ENCODE measurements at places on chromosomes 12 and 14. TPM values are rescaled to one million over a fixed set of nuclear protein-coding genes. Genes with fewer than 3 reads are reported as not detected.
A peak's percentile ranks its signal among the peaks of the same experiment; 100 is the strongest.

ASB2 gene
- 120 TPM for total RNA-seq

CCDC184 gene
- 0.76 TPM for total RNA-seq

CMKLR1 gene
- 7.2 TPM for total RNA-seq

SLC17A8 gene
- not detected for total RNA-seq

DNA sequence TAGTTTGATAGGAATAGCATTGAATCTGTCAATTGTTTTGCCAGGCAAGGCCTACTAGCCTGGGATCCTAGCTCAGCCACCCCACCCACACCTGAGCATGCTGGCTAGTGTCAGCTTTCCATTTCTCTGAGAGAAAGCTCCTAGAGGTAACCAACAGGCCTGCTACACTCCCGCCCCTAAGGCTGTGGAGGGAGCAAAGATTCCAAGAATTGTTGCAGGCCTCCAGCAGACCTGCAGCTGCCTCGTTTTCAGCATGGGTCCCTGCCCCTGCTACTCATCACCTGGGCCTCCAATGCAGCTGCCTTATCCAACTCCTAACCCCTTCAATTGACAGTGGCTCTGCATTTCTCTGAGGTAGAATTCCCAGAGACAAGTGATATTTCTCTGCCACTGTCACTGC is 852.4 kb upstream of the MDGA2 start:
- DNase-seq, result no peak

DNA sequence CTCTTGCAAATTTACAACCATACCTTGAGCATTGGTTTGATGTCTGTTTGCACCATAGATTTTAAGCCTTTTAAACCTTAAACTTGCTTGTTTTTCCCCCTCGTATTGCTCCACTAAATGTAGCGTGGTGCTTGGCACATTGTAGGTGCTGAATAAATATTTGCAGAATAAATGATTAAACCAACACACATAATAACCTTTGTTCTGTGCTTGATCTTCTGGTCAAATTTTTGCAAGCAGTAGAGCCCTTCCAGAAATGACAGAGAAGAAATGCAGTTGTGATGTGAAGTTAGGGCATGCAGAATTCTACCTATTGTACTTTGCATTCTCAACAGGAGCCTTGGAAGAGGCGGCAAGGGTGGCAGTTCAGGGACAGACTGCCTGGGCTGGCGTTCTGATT is 394.4 kb upstream of the TBX3 start:
- DNase-seq, result no peak

DNA sequence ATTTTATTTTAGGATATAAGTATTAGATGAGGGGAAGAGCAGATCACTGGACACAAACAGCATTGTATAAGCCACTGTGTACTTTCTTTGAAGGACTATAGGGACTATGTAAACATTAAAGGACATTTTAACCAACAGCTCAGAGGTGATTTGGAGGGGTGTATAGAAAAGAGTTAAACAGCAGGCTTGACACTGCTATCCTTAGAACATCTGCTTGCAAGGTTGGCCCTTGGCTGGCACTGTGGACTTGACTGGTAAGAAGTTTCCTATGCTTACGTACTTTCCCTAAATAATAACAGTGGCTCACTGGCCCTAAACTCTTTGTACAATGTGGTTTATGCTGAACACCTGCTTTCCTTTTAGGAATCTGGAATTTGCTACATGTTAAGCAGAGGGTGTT is 28.7 kb downstream of the ZFYVE26 start:
- DNase-seq, result no peak

DNA sequence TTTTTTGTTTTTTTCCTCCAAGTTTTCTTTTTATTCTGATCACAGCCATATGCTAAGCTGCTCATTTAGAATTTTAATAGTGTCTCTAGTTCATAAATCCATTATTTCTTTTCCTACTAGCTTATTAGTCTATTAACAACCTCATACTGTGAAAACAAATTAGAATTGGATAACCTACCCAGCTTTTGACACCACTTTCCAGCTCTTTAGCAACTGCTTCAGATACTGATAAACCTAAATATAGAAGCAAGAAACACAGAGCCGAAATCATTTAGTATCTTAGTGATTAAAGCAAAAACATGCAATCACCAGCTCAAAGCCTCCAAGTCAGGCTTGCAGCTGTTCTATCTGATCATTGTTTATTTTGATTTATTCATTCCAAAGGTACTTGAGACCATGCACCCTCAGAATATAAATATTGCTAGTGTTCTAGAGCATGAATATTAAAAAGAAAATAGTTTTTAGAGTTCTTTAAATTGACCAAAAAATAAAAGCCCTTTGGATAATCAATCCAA is 121.5 kb downstream of the STXBP6 start:
- no peak for DNase-seq

DNA sequence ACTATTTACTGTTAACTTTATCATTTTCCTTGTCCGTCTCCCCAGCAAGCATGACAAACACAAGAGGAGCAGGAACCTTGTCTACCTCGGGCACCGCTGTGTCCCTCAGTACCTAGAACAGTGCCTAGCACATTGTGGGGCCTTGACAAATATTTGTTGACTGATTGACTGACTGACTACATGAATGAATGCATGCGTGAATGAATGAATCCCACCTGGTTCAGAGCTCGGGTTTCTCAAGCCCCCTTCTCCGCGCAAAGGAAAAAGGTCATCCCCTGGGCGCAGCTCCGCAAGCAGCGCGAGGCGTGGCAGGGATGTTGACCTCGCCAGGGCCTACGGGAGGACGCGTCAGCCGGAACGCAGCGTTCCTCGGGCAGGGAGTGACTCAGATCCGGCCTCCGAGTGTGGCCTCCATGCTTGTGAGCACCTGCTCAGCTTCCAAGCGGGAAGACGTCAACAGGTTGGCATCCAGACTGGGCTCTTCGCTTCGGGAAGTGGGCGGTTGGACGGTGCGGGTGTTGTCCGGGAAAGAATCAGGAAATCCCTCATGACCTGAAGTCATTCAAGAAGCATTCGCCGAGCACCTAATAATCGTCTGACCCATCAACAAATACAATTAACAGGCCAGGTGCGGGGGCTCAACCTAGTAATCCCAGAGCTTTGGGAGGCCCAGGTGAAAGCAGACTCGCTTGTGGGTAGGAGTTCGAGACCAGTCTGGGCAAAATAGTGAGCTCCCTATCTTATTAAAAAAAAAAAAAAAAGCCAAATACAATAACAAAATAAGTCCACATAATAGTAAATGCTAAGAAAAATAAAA is 13.9 kb upstream of the UBC start:
- peak; percentile 85 for DNase-seq

DNA sequence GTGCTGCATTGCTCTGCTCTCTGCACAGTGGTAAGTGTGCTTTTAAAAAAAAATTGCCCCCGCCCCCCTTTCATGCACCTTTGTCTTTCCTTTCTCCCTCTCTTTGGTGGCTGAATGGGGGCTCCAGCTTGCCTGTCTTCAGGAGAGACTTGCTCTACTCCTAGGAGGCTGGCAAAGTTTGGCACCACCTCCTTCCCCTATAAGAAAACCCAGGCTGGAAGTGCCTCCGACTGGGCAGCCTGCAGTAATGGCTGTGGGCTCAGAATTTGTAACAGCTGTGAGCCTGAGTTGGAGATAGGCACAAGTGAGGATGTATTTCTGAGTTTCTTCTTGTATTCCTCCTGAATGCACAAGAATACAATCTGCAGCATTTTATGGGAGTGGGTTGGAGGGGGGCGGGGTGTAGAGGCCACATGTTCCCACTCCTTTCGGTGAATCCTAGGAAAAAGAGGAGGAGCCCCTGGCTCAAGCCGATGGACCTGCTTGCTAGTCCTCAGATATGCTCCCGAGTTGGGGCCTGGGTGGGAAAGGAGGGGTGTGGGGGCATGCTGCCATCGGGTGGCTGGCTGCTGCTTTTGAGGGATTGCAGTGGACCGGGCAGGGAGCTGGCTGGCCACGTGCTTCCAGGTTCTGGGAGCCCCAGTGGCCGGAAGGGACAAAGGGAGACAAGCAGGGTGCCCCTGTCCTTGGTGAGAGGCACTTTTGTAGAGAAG is 124.3 kb downstream of the TSPAN9 start:
- DNase-seq, result no peak

DNA sequence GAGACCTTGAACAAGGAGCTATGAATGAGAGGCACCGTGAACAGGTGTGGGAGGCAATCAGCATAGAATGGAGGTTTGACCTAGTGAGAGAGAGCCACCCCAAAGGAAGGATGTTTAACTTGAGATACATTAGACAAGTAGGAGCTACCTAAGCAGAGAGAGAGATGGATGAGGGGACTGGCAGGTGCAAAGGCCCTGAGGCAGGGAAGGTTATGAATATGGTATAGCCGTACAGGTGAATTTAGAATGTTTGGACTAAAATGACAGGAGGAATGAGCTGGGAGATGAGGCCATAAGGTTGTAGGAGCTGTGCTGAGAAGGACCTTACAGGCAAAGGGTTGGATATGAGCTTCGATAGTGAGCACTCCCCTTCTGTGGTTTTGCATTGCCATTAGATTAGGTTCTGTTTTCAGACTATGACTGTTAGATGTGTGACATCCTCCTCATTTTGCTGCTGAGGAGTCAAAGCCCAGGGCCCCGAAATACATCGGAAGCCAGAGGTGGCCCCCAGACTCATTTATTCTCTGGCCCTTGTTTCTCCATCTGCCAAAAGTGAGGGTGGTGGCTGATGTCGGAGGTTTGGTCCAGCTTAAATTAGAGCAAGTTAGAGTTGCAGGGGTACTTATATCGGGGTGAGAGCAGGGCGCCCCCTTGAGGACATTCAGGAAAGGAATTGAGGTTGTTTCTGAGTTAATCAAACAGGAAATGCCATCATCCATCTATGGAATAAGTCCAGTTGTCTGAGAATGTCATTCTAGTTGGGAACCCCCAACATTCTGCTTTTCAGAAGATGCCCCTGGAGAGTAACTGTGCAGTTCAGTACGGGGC is 29.4 kb downstream of the SLC24A4 start:
- no peak for DNase-seq
